ENCODE measurements at places on chromosomes 1 and 21.

DNA sequence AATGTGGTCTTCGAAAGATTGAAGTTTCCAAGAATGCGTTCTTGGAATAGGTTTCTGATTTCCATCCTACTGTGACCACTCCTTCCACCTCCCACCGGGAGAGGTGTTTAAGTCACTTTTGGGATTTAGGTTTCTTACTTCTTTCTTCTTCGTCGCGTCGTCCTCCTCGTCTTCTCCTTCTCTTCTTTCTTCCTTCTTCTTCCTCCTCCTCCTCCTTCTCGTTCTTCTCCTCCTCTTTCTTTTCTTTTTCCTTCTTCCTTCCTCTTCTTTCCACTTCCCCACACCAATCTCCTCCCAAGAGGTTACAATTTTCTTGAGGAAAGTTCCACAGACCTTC is 2.1 kb downstream of the CACHD1 start:
- DNase-seq: no peak

GRCh38 chr1:114735479-114735878 is 18.9 kb upstream of the NRAS start:
- DNase-seq: no peak

DNA sequence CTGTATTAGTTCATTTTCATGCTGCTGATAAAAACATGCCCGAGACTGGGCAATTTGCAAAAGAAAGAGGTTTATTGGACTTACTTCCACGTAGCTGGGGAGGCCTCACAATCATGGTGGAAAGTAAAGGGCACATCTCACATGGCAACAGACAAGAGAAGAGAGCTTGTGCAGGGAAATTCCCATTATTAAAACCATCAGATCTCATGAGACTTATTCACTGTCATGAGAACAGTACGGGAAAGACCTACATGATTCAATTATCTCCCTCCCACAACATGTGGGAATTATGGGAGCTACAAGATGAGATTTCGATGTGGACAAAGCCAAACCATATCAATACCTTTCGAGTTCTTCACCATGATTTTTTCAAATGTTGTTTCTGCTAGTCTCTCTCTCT is 3.7 kb upstream of the CHRM3 start:
- DNase-seq: no peak

- no peak for DNase-seq
Observed at GRCh38 chr21:38875694-38876492, 70.2 kb downstream of the ETS2 start.

GRCh38 chr1:64537942-64538341 is 68.0 kb downstream of the CACHD1 start:
- DNase-seq: no peak

GRCh38 chr1:244603498-244603897 is 49.4 kb upstream of the DESI2 start:
- DNase-seq: peak; percentile 36

DNA sequence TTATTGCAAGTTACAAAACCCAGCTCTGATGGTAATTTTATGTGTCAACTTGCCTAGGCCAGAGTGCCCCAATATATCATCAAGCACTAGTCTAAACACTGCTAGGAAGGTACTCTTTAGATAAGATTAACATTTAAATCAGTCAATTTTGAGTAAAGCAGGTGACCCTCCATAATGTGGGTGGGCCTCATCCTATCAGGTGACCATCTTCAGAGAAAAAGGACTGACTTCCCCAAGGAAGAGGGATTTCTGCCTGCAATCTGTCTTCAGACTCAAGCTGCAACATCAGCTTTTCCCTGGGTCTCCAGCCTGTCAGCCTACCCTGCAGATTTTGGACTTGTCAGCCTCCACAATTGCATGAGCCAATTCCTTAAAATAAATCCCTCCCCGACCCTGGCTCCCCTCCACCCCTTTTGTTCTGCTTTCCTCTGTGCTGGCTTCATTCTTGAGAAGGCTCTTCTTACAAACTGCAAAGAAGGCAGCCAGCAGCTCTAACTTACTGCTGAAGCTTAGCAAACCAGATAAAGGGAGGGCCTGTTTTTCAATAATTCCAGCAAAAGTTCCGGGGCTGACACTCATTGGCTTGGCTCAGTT is 56.4 kb upstream of the RUNX3 start:
- no peak for DNase-seq

GRCh38 chr1:174789399-174789798 is 210.3 kb upstream of the CACYBP start:
- no peak for DNase-seq

DNA sequence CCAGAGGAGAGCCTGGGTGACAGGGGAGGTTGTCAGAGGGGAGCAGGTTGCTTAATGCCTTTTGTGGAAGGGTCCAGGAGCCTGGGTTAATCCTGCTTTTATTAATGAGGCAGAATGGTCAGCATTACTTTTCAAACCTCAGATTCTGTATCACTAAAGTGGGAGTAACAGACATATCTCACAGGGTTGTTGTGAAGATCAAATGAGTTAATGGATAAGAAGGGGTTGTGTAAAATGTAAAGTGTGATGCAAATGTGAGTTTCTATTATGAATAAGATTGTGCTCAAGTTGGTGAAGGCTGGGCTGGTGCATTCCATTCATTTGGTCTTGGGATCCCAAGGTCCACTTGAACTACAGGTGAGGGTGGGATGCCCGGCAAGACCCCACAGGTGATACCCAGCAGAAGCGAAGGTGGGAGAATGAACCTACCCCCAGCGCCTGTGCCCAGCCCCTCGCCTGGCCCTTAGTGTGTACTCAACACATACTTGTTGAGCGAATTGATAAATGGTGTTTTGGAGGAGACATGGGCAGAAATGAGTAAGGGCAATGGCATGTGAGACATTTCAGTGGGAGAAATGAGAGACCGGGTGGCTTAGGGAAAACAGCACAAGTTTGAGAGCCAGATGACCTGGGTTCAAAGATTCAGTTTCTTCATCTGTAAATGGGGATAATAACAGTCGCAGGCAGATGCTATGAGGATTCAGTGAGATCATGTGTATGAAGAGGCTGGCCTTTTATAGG is 6.2 kb downstream of the SLC26A9 start:
- no peak for DNase-seq

GRCh38 chr1:243716906-243717305 is 133.1 kb downstream of the AKT3 start:
- no peak for DNase-seq

DNA sequence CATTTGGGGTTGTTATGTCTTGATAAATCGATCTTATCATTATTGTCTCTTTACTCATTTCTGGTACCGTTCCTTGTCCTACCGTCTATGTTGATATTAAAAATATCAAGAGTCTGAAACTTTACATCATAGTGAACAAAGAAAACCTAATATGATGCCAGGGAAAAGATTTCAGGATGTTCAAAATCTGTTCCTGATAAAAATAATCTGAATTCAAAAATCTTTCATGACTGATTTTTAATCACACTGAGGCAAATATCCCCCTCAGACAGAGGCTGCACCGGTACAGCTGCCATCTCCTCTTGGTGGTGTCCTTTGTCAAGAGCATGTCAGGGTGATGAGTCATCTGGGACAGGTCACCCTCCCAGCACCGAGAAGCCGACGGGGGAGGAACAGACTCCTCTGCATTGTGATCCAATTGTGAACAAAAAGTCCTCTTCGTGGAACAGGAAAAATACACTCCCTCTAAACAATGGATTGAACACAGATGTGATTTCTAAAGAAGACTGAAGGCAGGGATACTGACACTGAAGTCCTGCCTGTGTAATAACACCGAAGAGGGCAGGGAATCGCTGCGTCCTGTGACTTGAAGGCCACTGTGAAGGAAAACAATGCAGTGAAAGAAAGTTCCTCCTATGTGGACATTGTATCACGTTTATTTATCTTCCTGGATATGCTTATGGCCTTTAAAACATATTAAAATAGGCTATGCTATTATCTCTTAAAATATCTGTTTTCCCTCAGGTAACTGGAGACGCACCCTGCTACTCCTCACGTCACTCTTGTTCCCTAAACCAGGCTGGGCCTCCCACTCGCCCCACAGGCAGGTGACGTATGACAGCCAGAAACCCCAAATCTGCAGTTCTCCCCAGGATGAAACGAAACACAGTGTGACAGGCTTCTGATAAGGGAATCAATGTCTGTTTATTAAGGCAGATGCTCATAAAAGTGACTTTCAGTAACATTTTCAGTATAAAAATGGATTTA is 4.3 kb upstream of the SPATC1L start:
- peak; percentile 21 for DNase-seq

DNA sequence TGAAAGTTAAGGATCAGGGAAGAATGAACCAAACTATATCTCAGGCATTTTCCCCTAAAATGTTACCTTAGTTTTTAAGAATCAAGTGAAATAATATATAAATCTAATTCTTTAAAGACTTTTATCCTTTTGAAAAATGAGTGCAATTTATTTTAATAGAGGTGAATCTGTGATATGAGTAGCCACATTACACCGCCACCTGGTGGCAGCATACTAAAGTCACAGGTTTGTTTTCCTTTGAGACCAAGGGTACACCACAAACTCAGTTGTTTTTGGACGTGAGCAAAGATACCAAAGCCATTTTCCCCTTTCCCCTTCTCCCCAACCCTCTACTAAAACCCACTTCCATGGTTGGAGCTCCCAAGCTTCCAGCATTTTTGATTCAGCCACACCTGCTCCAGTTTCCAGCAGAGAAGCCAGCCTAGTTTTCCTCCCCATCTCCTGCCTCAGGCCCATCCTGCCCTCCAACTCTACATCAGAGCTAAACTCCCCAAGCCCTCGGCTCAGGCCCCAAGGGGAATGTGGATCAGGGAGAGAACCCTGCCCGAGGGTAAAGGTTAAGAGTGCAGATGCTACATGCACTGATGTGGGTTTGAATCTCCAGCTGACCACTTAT is 22.9 kb upstream of the LDLRAP1 start:
- DNase-seq: peak; percentile 60

- DNase-seq: no peak
Observed at GRCh38 chr1:196546272-196547111, 61.7 kb downstream of the KCNT2 start.

DNA sequence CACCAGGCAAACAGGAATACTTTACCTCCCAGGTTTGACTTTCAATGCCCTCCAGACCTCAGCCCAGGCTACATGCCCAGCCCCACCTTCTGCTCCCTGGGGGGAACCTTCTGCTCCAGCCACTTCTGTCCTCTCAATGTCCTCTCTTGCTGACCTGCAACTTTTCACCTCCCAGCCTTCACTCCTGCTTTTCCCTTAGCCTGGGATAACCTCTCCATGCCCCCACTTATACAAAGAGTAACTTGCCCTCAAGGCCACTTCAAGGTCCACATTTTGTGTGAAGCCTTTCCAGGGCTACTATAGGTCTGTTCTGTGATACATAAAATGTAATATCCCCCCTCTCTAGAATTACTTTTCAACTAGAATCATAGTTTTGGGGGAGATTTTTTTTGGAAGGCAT is 21.7 kb downstream of the SERTAD4 start:
- no peak for DNase-seq

DNA sequence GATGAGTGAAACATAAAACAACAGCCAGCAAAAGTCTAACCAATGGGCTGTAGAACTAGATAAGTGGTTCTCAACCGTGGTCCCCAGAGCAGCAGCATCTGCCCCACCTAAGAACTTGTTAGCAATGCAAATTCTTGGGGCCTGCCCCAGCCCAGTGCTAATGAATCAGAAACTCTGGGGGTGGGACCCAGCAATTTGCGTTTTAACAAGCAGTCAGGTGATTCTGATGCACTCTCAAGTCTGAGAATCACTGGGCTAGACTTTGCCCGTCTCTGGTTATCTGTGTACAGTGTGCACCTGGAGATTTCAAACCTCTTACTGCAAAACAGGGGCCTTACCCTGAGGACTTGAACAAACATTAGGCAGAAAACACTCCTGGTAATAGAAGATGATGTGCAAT is 66.5 kb downstream of the PLXNA2 start:
- no peak for DNase-seq

DNA sequence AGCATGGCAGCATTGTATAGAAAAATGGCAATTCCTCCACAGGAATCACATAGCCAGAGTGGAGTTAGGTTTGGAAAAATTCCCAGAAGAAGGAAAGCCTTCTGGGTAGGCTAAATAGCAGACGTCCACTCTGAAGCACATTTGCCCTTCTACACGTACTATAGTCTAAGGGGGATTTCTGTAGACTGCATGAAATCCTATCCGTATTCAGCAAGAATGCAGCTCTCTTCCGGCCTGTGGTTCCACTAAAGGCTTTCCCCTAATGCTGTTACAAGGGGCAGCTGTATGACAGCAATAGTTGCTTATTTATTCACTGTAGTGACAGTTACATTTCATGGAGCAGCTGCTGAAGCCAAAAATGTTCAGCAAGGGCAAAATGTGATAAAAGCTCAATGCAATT is 263.6 kb downstream of the RWDD3 start:
- DNase-seq: no peak

- no peak for DNase-seq
Observed at GRCh38 chr1:113675302-113675701, 84.0 kb downstream of the PHTF1 start.

DNA sequence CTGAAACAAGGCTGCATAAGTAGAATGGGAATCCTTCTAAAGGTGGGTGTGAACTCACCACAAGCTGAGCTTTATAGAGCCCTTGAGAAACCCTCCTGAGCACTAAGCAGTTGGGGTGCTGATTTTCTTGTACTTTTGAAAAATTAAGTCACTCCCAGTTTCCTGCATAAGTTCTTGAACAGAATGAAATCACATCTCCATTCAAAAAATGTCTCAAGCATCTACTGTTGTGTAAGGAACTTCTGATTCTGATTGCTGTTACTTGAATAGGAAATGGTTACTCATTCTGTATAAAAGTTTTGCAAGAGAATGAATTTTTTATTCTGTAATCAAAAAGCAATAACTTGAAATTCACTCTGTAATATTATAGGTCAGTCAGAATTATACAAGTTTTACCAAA is 50.8 kb upstream of the WNT2B start:
- no peak for DNase-seq

DNA sequence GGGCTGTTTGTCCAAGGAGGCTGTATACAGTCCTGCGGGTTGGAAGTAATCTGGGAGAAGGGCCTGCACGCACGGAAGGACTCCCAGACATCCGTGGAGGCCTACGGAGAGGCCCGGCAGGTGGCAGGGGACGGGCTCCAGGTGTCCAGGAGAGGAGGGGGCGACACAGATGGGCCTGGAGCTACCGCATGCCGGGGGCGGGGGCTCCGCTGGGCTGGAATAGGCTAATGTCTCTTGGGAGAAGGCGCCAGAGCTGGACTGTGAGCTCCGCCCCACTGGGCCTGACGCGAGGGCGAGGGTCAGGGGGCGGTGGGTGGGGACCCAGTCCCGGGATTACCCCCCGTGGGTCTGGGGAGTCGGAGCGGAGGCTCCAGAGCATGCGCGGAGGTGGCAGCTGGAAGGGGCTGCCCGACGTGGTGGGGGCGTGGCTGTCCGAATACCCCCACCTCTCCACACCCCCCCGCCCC is 659 bp downstream of the AGO1 start:
- DNase-seq: peak; percentile 73

DNA sequence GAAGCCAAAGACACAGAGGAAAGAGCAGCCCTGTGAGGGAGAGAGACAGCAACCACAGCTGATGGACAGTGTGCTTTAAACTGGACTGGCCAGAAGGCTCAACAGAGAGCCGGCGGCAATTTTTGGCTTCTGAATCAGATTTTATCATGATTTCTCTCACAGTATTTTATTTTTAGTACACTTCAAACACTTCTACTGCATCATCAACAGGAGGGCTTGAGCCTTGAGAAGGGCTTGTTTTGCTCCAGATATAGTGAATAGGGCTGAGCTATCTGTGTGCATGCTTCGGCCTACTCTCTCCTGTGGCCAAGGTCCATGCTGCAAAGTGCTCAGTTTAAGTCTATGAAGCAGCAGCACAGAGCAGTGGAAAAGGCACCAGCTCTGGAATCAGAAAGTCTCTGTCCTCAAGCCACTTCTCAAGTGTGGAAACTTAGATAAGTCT is 33.3 kb downstream of the ADCY10 start:
- no peak for DNase-seq

Measured in NCI-H2081 (cell line).